Common myeloid progenitor, CD34-positive (primary cell): ENCODE measurements at places on chromosomes 4 and X.
A peak's percentile ranks its signal among the peaks of the same experiment; 100 is the strongest.

- DNase-seq = no peak
Measured at GRCh38 chrX:91108761-91109160, 325.9 kb upstream of the PABPC5 start.

GRCh38 chr4:144090744-144091143, 49.8 kb downstream of the GYPA start:
- DNase-seq = no peak

- no peak for DNase-seq
Measured at GRCh38 chrX:70433848-70434351, 10.7 kb upstream of the DLG3 start.

GRCh38 chr4:181312066-181312465, 931.1 kb upstream of the TENM3 start:
- no peak for DNase-seq

DNA sequence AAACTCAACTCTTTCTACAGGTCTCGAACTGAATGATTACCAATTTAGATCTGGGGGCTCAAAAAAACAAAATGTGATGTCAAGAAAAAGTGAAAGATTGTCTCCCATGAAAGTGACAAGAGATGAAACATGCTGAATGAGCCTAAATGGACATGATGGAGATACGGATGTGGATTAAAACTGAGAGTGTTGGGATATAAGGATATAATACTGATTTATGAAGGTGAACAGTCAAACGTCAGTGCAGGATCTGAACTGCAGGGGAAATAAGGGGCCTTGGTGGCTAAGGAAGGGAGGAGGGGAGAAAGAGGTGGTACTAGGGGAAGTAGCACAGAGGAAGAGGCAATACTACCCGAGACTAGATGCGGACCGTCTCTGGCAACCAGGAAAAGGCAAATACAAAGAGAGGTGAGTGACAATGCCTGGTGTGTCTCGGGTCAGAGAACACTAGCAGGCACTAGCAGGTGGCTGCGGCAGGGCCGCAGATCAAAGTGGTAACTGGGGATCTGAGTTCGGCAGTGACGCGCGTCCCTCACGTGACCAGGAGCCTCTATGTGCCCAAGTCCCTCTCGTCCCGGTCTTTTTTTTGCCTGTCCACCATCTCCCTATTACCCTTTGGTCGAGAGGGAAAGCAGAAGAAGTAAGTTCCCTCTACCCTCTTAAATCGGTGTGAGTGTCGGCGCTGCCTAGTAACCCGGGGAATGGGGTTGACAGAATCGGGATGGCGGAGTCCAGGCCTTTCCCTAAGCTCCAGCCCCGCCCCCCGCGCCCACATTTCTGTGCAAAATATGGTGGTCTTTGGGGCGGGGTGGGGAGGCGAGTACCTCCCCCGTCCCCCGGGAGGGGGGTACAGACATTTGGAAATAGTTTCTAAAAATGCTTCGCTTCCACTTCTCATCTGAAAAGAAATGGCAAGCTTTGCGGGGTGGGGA, at the start of gene TCEAL1:
Gene TCEAL1 (plus strand): TSS at position 590 of the 932 bp plus-strand sequence. CDS start 942 bp downstream, outside the sequence.
- DNase-seq = peak; percentile 41

- DNase-seq = no peak
Measured at GRCh38 chrX:52031371-52031770, 37.6 kb downstream of the MAGED4B start.

DNA sequence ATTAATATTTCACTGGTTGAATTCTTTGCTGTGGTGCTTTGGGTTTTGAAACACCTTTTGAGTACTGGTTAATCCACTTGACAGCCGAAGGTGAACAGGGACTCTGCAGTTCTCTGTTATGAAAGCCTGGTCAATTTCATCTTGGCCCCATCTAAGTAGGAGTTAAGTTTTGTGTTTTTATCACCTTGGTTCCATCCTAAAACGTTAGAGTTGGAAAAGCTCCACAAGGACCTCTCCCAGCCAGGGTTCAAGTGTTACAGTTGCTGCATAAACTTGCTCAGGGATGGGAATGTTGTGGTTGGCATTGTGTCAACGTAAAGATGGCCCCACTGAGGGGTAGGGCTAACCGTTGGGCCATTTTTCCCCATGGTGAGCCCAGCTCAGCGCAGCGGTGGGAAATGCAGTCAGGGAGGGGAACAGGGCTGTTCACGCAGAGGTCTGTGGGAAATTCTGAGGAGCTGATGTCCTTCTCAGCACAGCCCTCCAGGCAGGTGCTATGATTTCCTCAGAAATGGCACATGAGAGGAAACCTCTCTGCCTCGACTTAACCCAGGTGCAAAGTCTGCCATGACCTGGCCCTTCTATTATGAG, 188.7 kb downstream of the STIM2 start:
- no peak for DNase-seq

- no peak for DNase-seq
Measured at GRCh38 chr4:52164116-52164515, 113.0 kb downstream of the SPATA18 start.

DNA sequence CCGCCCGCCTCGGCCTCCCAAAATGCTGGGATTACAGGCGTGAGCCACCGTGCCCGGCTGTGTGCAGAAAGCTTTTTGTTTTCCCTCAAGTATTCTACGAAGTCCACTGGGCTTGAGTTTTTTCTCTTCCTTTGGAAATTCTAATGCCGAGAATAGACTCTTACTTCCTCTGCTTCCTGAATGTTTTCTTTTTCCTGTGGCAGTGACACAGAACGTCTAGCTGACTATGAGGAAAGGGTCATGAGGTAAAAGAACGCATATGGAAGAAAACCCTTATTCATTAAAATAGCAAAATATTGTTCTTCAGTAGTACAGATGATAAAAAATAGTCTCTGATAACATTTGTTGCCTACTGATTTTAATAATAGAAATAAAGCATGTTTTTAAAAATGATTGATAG, 4.9 kb upstream of the SLC25A4 start:
- DNase-seq = no peak

GRCh38 chr4:26372525-26373172, 51.8 kb downstream of the RBPJ start:
- peak; percentile 96 for DNase-seq

DNA sequence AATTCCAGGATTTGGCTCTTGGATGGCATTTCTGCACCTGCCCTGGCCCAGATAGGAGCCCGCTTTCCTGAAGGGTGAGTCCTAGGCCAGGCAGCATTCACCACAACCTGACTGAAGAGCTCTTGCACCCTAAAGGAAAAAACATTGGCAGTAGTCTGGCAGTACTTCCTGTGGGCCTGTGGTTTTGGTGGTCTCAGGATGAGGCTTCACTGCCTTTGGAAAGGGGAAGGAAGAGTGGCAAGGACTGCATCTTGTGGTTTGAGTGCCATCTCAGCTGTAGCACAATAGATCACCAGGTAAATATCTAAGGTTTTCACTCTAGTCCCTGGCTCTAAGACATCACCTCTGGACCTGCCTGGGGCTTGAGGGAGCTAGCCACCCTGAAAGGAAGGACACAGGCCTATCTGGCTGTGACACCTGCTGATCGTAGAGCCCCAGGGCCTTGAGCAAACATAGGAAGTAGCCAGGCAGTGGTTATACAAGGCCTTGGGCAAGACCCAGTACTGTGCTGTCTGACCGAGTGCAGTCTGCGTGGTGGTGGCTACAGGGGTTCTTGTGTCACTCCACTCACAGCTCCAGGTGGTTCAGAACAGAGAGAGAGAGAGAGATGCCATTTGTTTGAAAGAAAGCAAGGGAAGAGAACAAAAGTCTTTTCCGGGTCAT, 28.5 kb upstream of the PRRG1 start:
- DNase-seq = peak; percentile 1

DNA sequence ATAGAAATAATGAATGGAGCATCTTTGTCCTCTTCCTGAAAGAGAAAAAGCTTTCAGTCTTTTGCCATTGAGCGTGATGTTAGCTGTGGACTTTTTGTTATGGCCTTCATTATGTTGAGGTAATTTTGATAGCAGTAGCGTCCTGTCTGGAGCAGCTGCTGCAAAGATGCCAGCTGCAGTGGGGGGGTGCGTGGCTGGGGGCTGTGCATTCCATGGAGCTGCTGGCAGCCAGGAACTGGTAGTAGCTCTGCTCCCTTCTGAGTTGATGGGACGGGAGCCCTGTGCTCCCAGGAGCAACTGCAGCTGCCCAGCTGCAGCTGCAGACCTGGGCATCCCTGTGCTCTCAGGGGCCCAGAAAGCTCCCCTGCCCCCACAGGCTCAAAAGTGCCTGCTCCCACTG, 50.4 kb downstream of the CCDC160 start:
- DNase-seq = no peak

DNA sequence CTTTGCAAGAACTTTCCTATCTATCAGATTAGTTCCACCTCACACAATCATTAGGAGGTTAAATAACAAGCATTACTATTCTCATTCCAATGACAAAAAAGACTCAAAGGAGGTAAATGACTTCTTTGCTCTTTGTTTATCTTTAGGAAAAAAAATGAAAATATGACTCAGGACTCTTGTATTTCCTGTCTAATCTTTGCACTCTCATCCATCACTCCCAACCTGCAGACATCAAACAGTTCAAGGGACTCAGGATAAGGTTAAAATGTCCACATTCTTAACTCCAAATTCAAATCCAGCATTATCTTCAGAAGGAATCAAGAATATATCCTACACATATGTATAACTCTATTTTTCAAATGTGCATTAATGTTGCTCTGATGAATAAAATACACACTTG, 139.6 kb downstream of the UNC5C start:
- DNase-seq = no peak

DNA sequence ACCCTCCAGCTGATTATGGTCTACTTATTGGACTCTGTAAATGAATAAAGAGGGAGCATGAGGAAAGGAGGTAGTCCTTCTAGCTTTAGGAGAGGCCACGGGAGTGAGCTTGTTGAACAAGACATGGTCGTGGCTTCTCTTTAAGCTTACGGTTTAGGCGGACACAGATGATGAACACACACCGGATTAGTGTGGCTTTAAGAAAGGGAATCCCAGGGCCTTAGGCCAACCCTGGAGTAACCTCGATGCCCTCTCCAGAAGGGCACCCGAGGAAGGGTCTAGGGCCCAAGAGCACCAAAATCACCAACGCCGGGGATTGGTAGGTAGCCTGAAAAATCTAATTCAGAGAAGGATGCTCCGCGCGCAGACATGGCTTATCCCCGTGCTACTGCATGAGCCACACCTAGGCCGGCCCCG, 39.4 kb downstream of the ERVMER34-1 start:
- no peak for DNase-seq

GRCh38 chr4:2699534-2699933, 56.6 kb downstream of the TNIP2 start:
- no peak for DNase-seq

DNA sequence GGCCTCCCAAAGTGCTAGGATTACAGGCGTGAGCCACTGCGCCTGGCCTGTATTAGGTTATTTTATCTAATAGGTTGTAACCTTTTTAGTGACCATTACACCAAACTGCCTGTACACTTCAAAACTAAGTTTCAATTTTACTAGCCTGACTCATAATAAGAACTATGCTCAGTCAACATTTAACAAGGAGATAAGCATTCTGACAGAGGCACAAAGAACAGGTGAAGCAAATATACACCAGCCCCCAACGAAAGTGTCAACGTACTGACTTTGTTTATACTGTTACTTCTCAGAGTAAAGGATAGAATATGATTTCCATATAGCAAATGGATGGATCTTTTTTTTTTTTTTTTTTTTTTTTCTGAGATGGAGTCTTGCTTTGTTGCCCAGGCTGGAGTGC, 62.8 kb downstream of the SHISA3 start:
- DNase-seq = no peak

DNA sequence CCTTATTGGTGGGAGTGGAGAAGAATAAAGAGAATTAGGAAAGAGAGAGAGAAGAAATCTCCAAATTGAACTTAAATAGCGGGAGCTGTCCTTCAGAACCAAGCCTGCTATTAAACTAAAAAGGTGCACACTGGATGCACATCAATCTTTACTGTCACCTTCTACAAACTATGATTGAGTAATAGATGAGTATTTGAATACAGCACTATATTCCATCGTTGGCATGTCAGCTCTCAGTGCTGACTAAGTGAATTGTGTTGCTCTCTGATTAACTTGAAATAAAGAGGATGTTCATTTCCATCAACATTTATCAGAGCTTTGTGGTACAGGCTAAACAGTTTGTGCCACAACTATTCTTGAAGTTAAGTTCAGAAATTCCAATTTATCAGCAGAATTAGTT, 143.7 kb upstream of the PABPC4L start:
- no peak for DNase-seq

DNA sequence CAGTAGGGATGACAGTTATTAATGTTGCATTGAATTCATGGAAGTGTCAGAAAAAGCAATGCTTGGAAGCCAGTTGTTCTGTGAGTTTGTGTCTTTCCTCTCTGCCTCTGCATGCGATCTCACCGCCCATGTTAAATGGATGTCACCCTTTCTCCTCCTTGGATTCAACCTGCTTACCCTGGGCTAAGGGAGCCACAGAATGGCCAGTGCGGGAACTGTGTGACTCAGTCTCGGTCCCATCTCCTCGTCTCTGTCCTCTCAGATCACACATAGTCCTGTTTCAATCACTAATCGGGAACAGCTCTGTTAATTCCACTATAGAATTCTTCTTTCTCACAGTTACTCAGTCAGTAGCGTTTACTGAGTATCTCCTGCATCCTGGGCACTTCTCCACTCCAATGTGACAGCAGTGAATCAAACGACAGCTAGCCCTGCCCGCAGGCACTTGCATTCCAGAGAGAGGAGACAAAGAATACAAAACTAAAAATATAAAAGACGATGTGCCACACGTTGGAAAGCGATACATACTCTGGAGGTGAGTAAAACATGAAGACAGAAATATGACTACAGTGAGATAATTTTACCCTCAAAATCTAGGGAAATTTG, 53.6 kb upstream of the TLR3 start:
- DNase-seq = no peak

- no peak for DNase-seq
Measured at GRCh38 chr4:177404986-177405385, 37.3 kb downstream of the AGA start.

GRCh38 chrX:120238933-120239332, 11.7 kb upstream of the ZBTB33 start:
- no peak for DNase-seq

- DNase-seq = peak; percentile 1
Measured at GRCh38 chr4:189912170-189912569, 28.5 kb upstream of the FRG1 start.

GRCh38 chr4:185209031-185209851, at the start of gene SNX25:
Gene SNX25 (plus strand): TSS chr4:185209598. CDS start chr4:185209827, 229 bp downstream.
- peak; percentile 88 for DNase-seq

GRCh38 chr4:124633285-124633941, 79.1 kb downstream of the ANKRD50 start:
- DNase-seq = no peak

DNA sequence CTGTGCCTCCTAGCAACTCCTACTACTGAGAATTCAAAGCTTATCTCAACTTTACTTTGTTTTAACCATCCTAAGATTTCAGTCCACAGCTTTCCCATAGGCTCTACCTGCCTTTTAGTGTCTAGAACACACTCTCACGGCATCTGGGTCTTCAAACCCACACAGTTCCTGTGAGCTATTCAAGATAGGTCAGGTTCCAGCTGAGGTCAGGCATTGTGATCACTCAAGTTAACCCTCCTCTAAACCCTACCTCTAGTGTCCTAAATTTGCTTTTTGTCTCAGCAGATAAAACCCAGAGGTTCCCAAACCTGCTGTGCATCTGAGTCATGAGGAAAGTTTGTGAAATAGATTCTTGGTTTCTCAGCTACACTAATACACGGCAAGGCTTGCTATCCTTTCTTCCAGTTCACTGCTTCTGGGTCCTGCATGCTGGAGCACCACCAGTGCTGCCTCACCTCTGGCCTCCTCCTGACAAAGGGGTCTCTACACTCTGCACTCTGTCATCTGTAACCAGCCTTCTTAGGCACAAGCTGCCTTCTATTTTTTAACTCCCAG, 324.6 kb upstream of the MAGEB2 start:
- DNase-seq = no peak

GRCh38 chr4:96097040-96097607, 257.2 kb downstream of the PDHA2 start:
- no peak for DNase-seq

- DNase-seq = no peak
Measured at GRCh38 chr4:8911316-8912088, 39.9 kb upstream of the HMX1 start.
